ENCODE measurements at places on chromosomes 7 and 10.

DNA sequence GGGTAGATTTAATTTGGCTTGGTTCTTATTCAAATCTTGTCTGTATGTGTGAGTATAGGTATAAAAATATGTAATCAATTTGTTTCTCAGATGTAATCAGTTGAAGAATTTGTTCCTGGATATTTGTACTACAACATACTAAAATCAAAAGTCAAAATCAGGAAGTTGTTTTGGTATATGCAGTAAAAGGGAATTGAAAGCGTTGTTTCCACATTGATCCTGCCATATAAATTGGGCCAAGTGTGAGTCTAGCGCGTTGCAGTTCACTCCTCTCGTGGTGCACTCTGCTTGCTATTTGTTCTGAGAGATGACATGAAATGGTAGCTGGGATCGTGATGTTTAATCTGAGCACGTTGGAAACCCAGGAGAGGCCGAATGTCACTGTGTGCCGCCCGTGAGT, 55.9 kb downstream of the SHH start:
- DNase-seq, result no peak

- no peak for DNase-seq
Observed at GRCh38 chr7:776992-777727, 50.1 kb upstream of the PRKAR1B start.

DNA sequence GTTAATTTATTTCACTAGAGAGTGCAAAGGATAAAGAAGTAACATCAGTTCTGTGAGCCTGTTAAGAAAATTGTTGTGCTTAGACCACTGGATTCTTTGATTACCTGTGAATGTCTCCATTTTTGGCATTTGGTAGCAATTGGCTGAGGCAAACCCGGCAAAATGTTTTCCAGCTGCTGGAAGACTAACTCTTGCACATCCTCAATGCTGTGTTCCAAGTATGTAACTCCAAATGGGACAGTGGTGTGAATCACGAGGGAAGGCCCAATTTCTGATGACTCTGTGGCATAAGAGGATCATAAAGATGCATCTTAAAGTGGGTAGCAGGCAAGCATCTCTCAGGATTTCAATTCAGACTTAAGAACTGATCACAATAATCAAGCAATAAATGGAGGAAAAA, 268.8 kb downstream of the RNLS start:
- no peak for DNase-seq

- DNase-seq, result peak; percentile 84
Observed at GRCh38 chr7:133983685-133984419, 143.3 kb upstream of the LRGUK start.

- DNase-seq, result no peak
Observed at GRCh38 chr7:132472463-132473120, 103.7 kb downstream of the PLXNA4 start.

- DNase-seq, result peak; percentile 56
Observed at GRCh38 chr10:15088428-15089261, at the start of gene ACBD7. Gene ACBD7, minus strand, starts transcription at chr10:15088776. Its CDS starts 48 bp downstream, at chr10:15088728.

DNA sequence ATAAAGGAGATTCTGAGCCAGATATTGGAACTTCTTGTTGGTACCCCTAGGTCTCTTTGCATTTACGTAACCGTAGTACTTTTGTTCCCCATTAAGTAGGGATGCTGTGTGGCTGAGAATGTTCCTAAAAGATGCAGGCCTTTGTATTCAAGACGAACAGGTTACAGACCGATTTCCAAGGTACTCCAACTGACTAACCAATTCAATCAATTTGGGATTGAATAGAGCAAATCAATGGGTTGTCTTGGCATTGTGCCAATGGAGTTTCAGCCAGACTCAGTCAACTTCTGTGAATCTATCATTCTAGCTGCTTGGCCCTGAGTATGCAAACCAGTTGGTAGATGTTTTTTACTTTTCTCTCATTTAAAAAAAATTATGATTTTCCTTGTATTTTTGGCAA, 347.3 kb upstream of the NPVF start:
- DNase-seq, result no peak

DNA sequence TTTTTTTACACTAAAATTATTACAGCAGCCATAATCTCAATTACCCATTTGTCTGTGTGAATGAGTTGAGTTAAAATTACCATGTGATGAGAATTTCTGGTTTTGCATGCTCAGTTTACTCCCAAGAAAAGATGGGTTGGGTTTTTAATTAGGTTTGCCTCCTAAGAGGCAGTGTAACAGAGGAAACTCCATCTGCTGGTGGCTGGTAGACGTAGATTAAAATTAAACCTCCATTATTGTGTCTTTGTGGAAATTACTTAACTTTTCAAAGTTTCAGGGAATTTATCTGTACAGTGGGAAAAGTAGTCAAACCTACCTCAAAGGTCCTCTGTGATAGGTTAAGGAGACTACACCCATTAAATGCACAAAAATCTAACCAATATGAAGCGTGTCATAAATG, 954.2 kb downstream of the PCDH15 start:
- no peak for DNase-seq

DNA sequence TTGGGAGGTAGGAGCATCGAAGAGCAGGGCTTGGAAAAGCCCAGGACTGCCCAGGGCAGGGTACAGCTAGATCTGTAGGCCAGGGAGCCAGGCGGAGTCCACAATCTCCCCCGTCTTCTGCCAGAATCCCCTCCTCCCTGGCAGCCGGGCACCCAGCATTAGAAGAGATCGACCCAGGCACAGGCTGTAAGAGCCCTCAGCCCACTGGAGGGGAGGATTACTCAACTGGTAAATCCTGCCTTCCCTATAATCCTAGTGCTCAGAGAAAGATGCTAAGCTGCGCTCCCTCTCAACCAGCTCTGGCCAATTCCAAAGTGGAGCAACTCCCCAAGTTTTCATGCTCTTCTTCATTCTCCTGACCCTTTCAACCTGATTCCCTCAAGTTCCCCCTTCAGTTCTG, 3.2 kb downstream of the SPOCK2 start:
- no peak for DNase-seq

GRCh38 chr7:27942711-27943110, 202.7 kb downstream of the TAX1BP1 start:
- no peak for DNase-seq

- no peak for DNase-seq
Observed at GRCh38 chr10:5633166-5633749, 33.1 kb downstream of the ASB13 start.

DNA sequence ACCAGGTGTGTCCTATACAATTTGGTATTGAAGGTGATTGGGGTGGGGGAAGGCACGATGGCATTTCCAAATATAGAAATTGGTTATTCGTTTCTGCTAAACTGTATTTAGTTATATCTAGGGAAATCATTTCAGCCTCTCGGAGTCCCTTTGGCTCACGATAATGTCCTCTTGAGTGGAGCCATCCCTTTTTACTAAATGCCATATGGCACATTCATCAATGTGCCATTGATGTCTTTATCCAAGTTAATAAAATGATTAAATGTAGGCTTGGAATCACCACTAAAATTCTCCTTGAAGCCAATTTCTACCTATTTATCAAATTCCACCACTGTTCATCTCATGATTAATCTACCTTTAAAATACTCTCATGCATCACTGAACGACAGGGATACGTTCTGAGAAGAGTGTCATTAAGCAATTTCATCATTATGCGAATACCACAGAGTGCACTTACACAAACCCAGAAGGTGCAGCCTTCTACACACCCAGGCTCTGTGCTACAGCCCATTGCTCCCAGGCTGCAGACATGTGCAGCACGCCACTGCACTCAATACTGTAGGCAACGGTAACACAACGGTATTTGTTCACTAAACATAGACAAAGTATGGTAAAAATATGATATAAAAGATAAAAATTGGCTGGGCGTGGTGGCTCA, 219.2 kb upstream of the C7orf33 start:
- DNase-seq, result no peak

DNA sequence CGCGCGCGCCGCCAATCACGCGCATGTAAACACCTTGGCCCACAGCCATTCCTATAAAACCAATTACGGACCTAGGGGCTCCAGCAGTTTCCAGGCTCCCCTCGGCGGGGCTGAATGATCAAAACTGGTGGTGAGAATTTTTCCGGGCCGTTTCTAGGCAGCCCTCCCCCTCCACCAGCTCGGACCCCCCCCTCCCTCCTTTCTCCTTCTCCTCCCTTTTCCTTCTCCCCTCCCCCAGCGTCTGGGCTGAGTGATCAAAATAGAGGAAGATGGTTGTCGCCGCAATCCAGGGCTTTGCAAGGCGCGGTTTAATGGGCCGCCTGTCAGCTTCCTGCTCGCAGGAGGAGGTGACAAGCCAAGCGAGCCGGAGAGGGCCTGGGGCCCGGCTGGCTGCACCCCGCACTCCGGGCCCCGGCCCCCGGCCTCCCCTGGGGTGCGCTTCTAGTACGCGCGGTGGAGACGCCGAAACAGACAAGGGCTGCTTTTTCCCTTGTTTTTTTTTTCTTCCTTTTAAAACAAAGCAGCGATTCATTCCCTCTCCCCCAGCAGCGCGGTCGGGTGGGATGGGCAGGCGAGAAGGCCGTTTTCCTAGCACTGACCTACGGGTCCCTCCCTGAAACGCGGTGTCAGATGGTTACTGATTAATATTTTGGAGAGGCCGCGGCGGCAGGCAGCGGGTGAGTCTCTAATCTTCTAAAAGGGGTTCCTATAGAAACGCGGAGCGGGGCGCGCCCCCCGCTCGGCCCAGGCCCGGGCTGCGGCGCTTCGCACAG, 528 bp upstream of the TNRC18 start:
- peak; percentile 97 for DNase-seq

DNA sequence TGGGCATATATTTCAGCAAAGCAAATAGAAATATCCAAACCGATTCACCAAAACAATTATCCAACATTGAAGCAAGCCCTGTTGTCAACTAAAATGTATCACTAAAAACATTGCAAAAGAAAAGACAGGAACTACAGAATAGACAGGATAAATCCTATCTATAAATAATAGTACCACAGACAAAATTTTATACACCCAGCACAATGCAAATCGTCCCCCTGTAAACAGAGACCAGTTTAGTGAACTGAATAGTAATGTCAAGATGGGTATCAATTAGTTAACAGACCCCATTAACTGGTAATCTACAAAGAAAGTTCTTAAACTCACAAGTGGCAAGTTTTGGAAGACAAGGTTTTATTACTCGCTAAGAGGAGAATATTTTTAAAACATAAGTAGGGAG, 4.0 kb downstream of the ZC3HAV1 start:
- no peak for DNase-seq

DNA sequence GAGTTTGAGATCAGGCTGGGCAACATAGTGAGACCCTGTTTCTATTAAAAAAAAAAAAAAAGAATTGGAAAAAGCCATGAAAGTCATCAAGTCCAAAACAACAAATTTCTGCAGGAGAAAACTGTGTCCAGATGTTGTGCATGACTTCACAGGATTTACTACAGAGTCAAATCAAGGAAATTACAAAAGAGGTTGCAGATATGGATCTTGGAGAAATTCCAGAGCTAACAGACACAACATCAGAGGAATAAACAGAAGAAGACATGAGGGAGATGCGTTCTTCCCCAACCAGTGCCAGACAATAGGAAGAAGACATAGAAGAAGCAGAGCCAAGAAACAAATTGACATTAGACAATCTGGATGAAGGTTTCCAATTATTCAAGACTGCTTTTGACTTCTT, 24.3 kb upstream of the KCNIP2 start:
- DNase-seq, result no peak

DNA sequence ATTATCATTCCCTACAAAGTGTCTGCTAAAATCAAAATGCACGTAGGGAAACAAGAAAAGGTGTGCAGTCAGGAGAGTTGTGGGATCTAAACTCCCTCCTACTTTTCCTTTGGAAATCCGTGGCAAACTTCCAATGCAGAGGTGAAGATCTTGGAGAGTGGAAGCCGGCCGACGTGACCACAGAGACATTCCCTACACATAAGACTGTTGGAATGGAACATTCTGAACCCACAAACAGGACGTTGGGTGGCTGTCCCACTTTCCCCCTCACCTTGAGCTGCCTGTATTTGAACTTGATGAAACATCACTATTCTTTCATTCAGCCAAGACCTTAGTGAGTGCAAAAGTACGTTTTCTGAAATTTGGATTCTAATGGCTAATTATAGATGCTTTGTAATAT, 65.9 kb downstream of the PRKCQ start:
- DNase-seq, result no peak

- no peak for DNase-seq
Observed at GRCh38 chr10:103645141-103646054, 151.9 kb downstream of the NEURL1 start.

- no peak for DNase-seq
Observed at GRCh38 chr7:2256306-2257045, 14.4 kb downstream of the NUDT1 start.

- DNase-seq, result no peak
Observed at GRCh38 chr7:70557338-70557737, 574.6 kb upstream of the GALNT17 start.

DNA sequence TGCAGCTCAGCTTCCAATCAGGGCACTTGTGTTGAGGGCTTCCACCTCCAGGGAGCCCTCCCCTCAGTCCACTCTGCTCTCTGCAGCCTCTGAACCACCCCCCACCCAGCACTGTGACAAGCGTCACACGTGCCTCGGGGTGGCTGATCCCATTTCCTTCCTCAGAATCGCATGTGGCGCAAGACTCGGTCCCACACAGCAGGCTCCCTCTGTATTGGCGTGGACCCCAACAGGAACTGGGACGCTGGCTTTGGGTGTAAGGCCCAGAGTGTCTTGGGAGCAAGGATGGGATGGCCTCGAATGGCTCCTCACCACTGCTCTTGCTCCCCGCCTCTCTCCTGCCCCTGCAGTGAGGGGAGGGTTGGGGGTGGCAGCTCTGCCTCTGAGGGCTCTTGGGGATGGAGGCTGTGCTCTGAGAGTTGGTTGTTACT, 4.1 kb downstream of the CPA1 start:
- DNase-seq, result no peak

- no peak for DNase-seq
Observed at GRCh38 chr7:3063016-3063753, 19.5 kb upstream of the CARD11 start.

GRCh38 chr10:72098836-72099599, 10.7 kb upstream of the SPOCK2 start:
- no peak for DNase-seq

- no peak for DNase-seq
Observed at GRCh38 chr10:15035385-15036301, 8.1 kb upstream of the OLAH start.

DNA sequence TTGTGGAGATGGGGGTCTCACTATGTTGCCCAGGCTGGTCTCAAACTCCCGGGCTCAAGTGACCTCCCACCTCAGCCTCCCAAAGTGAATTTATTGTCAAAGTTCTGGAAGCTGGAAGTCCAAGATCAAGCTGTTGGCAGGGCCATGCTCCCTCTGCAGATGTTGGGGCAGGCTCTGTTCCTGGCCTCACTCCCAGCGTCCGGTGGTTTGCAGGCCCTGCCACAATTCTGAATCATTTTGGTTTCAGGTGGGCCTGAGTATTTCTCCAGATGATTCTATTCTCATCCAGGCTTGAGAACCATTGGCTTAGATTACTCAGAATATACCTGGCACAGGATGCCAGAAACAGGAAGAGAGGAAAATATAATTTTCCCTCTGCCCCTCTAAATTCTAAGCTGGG, 737.4 kb downstream of the TNS3 start:
- DNase-seq, result no peak

GRCh38 chr10:4848356-4849041, 22.5 kb downstream of the AKR1E2 start:
- no peak for DNase-seq

DNA sequence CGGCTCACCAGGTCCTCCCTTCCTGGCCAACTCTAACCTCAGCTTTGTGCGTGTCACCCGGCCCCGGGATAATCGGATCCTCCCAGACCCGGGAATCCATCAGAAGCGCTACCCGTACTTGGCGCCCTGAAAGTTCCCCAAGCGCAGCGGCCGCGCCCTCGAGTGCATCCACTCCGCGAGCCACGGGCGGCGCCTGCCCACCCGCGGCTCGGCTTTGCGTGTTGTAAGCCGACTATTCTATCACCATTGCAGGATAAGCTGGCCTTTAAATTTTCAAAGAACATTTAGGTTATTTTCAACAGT, 35.7 kb upstream of the EBLN1 start:
- no peak for DNase-seq

GRCh38 chr10:59808896-59809643, 55.8 kb upstream of the MRLN start:
- peak; percentile 37 for DNase-seq
